GM04503 (cell line): ENCODE measurements at places on chromosomes 7 and 10.

DNA sequence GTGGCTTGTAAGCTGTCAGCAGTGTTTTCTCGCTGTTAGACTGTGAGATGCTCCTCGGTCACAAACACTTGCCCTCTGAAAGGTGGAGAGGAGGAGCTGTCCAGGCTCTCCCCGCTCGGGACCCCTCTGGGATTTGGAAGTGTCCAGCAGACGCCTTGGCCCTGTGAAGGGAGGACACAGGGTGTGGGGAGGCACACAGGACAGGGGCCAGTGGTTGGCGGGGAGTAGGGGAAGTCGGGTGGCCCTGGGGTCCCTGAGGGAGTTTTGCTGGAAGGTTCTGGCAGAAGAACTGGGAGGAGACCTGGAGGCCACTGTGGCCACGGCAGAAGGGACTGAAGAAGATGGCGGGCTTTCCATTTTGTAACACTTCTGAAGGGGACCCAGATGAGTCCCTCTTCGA lies 47.2 kb upstream of the DPYSL4 start:
- DNase-seq, result no peak

- no peak for DNase-seq
These were observed 421.1 kb downstream of the DNAJB6 start for GRCh38 chr7:157757776-157758467.

GRCh38 chr7:92661651-92662050 lies 71.5 kb upstream of the FAM133B start:
- DNase-seq, result no peak

GRCh38 chr10:78595269-78595619 lies 473.5 kb upstream of the ZMIZ1 start:
- no peak for DNase-seq

- peak; percentile 9 for DNase-seq
These were observed 549.4 kb downstream of the SORCS1 start for GRCh38 chr10:106615081-106615480.

DNA sequence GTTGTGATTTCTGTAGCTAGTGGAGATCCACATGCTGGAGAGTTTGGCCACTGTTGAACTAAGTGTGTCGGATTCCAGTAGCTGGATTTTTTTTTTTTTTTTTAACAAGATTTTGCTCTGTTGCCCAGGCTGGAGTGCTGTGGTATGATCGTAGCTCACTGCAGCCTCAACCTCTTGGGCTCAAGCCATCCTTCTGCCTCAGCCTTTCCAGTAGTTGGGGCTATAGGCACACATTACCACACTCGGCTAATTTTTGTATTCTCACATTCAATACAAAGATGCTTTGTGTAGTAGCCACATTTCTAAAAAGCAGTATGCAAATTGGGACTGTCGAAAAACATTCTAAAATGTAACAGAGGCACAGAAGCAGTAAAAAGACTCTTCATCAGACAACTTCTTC lies 63.5 kb downstream of the RABGEF1 start:
- DNase-seq, result no peak

GRCh38 chr10:65818990-65819389 lies 1106.8 kb upstream of the LRRTM3 start:
- no peak for DNase-seq

- DNase-seq, result no peak
These were observed 11.6 kb downstream of the LBX1 start for GRCh38 chr10:101217450-101218281.

DNA sequence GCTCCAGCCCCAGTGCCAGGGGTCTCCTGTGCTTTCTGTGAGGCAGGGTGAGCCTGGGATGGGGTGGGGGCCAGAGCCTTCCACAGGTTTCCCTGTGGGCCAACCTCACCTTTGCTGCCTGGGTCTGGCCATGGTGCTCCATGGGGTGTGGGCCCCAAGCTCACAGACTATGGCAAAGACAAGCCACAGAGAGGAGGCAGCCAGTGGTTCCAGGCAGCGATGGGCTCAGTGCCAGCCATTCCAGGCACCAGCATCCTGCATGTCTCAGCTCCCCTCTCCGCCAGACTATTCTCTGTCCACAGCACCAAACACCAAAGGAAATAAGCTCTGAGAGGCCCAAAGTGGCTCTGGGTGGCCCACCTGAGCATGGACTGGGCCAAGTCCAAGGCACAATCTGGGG lies 133.5 kb downstream of the PTPN20 start:
- DNase-seq, result no peak

GRCh38 chr7:115293628-115294240 lies 371.8 kb downstream of the MDFIC start:
- DNase-seq, result no peak

DNA sequence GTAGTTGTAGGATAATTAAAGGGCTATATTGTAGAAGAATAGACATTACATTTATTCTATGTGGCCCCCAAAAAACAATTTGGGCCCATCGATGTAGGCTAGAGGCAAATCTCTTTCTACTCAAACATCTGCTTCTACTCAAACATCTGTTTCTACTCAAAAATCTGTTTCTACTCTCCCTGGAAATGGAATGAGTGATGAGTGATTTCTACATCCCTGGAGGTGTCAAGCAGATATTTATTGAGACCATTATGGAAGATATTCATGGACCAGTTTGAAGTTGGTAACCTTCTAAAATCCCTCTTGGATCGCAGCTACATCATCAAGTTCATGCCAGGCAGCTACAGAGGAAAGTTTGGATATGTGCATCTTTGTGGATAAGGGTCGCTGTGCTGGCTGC lies 5.1 kb upstream of the PLPP4 start:
- DNase-seq, result no peak

- no peak for DNase-seq
These were observed 91.3 kb downstream of the CPXM2 start for GRCh38 chr10:123800289-123800688.

DNA sequence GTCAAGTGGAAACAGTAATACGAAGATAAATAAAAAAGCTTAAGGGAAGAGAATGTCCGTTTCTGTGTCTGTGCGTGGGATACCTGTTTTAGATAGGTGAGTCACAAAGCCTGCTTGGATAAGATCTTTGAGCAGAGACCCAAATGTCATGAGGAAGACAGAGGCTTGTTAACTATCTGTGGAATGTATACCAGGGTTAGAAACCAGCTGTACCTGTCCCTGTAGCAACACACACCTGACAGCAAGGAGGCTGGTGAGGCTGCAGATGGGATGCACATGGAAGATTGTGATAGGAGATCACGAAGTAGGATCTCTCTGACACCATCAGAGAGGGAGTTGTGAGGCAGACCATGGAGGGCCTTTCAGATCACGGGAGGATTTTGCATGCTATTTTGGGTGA lies 105.3 kb downstream of the ARHGAP21 start:
- no peak for DNase-seq

GRCh38 chr10:103849880-103850571 lies 5.3 kb downstream of the SH3PXD2A start:
- DNase-seq, result peak; percentile 80

DNA sequence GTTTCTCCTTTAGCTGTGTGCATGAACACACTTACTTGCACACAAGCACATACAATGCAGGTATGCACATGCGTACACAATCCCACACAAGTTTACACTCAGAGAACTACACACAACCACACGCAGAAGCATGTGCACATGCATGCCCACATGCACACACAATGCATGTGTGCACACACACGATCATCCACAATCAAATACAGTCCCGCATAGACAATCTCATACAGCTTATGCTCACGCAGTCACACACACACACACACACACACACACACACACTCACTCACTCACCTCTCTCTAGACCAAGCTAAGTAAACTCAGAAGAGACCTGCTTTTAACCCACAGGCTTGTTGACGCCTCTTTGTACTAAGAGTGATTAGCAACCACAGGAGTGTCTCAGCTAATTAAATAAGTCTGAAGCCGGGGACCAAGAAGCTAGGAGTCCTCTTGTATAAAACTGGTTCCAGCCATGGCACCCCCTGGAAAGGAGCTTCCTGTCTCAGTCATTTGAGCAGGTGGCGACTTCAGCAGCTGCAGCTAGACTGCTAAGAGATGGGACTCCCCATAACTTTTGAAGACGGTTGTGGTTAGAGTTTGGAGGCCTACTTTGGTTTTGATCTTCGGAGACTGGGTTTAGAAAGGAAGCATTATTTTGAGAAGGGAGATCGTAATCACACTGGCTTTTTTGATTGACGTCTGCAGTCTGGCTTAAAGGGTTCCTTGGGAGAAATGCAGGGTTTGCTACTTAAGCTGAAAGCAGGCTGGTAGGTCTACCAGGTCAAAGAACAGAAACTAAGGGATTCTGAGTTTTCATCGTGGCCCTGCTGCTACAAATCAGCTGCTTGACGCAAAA lies 82.3 kb upstream of the ADRB1 start:
- no peak for DNase-seq

GRCh38 chr10:21530641-21531040 lies 3.4 kb upstream of the MLLT10 start:
- DNase-seq, result no peak

DNA sequence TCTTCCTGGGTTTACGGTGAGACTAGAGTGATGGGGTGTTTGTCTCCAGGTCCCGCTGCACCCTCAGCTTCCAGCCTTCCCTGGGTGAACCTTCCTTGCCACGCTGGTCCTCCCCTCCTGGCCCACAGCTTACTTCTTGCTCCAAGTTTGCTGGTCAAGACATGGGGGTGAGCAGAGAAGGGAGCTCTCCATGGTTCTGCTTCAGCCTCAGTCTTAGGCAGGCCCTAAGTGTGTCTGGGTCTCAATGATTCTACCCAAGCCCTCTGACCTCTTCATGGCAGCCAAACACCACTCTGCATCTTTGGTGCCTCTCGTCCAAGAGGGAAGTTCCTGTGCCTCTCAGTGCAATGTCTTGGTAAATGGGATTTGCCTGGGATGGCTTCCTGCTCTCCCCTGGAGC lies 356.5 kb upstream of the KLF6 start:
- no peak for DNase-seq

DNA sequence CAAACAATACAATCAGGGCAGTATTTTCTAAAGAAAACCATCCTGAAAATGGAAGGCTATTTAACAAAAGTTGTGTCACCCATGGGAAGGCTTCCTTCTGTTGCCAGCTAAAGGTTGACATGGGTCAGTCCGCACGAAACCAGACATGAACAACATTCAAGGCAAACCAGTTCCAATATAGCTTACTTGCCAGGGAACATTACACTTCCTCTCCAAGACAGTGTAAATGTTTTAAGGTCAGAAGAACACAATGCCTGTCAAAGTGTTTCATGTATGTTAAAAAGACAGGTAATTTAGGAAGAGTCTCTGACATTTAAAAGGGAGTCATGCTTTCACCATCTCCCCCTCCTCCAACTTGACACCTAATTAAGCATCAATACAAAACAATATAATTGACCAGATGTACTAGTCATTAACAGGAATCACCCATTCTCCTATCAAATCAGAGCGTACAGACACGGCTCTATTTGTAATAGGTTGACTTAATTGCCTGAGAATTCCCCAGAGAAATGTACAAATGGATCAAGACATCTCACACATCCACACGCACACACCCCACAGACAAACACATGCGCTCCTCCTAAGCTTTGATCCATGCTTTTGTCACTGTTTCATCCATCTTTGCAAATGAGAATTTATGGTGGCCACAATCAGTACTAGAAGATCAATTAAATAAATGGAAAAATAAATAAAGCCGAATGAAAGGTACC lies 69.5 kb downstream of the CACNA2D1 start:
- DNase-seq, result no peak

GRCh38 chr7:45053941-45054340 lies 34.8 kb downstream of the NACAD start:
- DNase-seq, result no peak

GRCh38 chr10:59585046-59585700 lies 124.5 kb downstream of the SLC16A9 start:
- DNase-seq, result no peak

GRCh38 chr7:39137480-39137879 lies 159.8 kb downstream of the POU6F2 start:
- no peak for DNase-seq

- DNase-seq, result no peak
These were observed 9.4 kb upstream of the KAT6B start for GRCh38 chr10:74816824-74817498.

DNA sequence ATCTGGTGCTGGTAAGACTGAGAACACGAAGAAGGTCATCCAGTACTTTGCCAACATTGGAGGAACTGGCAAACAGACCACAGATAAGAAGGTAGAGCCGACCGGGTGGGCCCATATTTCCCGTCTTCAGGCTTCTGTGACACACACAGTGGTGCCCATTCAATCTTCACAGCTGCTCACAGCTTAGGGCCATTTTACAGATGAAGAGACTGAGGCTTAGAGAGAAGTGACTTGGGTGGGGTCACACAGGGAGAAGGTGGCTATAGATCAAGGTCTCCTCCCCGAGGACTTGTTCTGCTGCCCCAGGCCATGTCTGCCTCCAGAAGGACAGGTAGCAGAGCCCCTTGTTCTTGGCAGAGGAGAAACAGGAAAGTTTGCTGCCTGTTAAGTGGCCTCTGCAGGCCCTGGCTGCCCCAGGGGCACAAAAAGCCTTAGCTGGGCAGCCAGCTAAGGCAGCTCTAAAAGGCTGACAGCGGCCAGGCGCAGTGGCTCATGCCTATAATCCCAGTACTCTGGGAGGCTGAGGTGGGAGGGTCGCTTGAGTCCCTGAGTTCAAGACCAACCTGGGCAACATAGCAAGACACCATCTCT lies 22.6 kb upstream of the MYH16 start:
- no peak for DNase-seq

DNA sequence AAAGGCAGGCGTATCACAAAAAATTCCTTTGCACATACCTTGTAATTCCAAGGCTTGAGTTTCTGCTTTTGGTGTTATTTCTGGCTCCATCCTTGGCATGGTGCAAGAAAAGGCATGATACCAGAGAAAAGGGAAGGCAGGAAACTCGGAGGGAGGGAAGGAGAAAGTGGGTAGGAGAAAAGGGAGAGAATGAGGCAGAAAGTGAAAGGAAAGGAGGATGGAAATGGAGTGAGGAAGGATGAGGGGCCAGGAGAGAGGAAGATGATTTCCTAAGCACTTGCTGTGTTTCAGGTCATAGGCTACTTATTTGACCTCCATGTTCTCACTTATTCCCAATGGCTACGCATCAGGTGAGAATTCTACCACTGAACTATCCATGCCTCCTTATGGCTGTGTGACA lies 110.8 kb upstream of the JCAD start:
- DNase-seq, result no peak

GRCh38 chr7:81206667-81207360 lies 288.0 kb upstream of the SEMA3C start:
- no peak for DNase-seq

- DNase-seq, result no peak
These were observed 66.8 kb downstream of the DNAJC12 start for GRCh38 chr10:67771200-67771599.

DNA sequence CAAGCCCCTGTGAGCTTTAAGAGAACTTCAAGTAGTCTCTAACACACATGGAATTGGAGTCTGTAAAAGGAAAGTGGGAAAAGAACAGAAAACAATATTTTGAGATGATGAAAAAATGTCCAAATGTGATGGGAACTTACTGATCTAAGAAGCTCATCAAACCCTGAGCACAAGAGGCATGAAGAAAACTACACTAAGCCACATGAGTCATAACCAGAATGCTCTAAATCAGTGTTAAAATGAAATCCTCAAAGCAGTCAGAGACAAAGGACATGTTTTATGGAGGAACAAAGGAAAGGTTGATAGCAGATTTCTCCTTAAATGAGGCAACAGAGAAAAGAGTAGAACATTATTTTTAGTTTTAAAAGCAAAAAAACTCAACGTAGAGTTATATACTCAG lies 37.2 kb downstream of the ZNF33A start:
- DNase-seq, result no peak

GRCh38 chr10:44966129-44966815 lies 6.7 kb downstream of the RASSF4 start:
- DNase-seq, result no peak
